ENCODE measurements at places on chromosomes 5 and 9.

GRCh38 chr9:116260531-116260930, 106.9 kb downstream of the PAPPA start:
- DNase-seq, result no peak
- no peak overlapping the region for H3K27ac ChIP-seq
- H3K4me3 ChIP-seq, result no peak overlapping the region
- H3K4me1 ChIP-seq, result no peaks in the 10 kb centered on the region
- no peaks in the 10 kb centered on the region for H3K27me3 ChIP-seq
- no peaks in the 10 kb centered on the region for H3K36me3 ChIP-seq

GRCh38 chr5:112917453-112917995, 4.5 kb downstream of the REEP5 start:
- H3K36me3 ChIP-seq, result peaks cover 20% of the 10 kb centered on the region
- H3K4me1 ChIP-seq, result peaks cover 27% of the 10 kb centered on the region
- no peaks in the 10 kb centered on the region for H3K27me3 ChIP-seq
- DNase-seq, result peak; percentile 36
- no peak overlapping the region for H3K27ac ChIP-seq
- H3K4me3 ChIP-seq, result no peak overlapping the region

- H3K4me3 ChIP-seq, result no peak overlapping the region
- H3K27me3 ChIP-seq, result no peaks in the 10 kb centered on the region
- no peak for DNase-seq
- H3K36me3 ChIP-seq, result no peaks in the 10 kb centered on the region
- no peak overlapping the region for H3K27ac ChIP-seq
Observed at GRCh38 chr9:107540164-107540561, 50.6 kb upstream of the KLF4 start.

DNA sequence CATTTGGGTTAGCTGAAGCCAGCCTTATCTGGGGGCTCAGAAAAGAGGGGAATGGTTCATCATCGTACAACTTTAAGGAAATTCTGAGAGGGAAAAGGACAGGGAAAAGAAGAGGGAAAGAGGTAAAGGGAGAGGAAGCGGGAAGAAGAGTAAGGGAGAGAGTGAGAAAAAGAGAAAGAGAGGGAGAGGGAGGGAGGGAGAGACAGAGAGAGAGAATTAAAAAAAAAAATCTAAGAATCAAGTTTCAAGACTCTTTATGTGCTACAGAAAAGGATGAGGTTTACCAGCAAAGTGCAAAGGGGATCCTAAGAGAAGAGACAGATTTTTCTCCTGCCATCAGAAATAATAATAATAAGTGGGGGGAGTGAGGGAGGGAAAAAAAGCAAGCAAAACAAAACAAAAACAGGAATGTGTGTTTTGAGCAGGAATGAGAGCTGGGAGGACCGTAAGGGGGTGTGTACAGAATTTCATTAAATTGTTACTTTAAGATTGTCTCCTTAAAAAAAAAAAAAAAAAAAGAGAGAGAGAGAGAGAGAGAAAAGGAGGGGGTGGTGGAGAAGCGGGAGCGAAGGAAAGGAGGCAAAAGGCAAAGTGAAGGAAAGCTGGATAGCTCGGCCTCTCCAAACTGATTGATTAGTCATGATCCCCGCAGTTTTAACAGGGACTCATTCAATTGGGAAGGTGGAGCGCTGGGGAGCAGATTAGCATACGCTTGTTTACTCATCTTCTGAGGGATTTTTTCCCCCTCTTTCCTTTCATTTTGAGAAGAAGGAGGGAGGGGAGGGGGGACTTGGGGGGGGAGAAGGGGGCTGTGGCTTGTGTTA, 438 bp upstream of the PAPPA start:
- peaks cover 23% of the 10 kb centered on the region for H3K27me3 ChIP-seq
- no peak overlapping the region for H3K4me3 ChIP-seq
- H3K27ac ChIP-seq, result no peak overlapping the region
- H3K36me3 ChIP-seq, result no peaks in the 10 kb centered on the region

GRCh38 chr5:142655339-142656267, 30.3 kb downstream of the FGF1 start:
- no peaks in the 10 kb centered on the region for H3K36me3 ChIP-seq
- H3K27me3 ChIP-seq, result peaks cover 2% of the 10 kb centered on the region
- no peak overlapping the region for H3K4me3 ChIP-seq
- peak; percentile 61 for DNase-seq

DNA sequence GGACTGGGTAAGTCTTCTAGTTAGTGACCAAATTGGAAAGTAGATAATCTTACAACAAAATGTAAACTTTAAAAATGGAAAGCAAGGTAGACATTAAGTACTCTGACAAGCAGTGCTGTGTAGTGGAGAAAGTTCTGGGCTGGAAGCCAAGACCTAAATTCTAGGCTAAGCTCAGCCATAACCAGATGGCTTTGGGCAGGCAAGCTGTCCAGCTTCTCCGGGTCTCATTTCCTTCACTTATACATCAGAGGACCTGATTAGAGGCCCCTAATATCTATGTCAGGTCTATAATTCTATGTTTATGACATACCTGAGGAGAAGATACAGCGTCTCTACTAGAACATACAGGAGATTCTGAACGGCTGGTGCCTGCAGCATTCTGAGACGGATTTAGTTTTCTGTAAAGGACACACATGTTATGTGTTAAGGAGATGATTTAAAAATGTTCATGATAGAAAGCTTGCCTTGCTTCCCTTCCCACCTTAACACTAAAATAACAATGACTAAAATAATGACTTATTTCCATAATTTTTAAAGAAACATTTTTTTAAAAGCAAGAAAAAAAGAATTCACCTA, 61.2 kb downstream of the ELL2 start:
- no peaks in the 10 kb centered on the region for H3K27me3 ChIP-seq
- H3K4me1 ChIP-seq, result no peaks in the 10 kb centered on the region
- peaks cover 20% of the 10 kb centered on the region for H3K36me3 ChIP-seq
- DNase-seq, result no peak
- H3K27ac ChIP-seq, result no peak overlapping the region
- H3K4me3 ChIP-seq, result no peak overlapping the region

DNA sequence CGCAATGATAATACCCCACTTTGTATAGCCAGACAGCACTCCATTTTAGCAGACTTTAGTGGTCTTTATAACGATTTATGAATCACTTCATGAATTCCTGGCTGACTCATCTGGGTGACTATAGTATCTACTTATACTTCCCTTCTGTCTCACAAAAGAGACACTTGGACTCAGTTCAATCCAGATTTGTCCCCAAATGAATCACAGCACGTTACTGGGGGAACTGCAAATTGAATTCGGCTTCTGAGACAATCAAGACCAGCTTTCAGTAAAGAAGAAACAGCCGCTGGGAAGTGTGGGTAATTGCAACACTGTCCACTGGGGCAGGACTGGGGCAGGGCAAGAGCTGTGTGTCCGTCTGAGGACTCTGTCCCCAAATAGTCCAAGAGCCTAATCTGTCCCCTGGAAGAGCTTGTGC, 337.3 kb upstream of the RFX3 start:
- no peak for DNase-seq
- H3K4me1 ChIP-seq, result no peaks in the 10 kb centered on the region
- no peak overlapping the region for H3K27ac ChIP-seq
- no peak overlapping the region for H3K4me3 ChIP-seq
- no peaks in the 10 kb centered on the region for H3K36me3 ChIP-seq

DNA sequence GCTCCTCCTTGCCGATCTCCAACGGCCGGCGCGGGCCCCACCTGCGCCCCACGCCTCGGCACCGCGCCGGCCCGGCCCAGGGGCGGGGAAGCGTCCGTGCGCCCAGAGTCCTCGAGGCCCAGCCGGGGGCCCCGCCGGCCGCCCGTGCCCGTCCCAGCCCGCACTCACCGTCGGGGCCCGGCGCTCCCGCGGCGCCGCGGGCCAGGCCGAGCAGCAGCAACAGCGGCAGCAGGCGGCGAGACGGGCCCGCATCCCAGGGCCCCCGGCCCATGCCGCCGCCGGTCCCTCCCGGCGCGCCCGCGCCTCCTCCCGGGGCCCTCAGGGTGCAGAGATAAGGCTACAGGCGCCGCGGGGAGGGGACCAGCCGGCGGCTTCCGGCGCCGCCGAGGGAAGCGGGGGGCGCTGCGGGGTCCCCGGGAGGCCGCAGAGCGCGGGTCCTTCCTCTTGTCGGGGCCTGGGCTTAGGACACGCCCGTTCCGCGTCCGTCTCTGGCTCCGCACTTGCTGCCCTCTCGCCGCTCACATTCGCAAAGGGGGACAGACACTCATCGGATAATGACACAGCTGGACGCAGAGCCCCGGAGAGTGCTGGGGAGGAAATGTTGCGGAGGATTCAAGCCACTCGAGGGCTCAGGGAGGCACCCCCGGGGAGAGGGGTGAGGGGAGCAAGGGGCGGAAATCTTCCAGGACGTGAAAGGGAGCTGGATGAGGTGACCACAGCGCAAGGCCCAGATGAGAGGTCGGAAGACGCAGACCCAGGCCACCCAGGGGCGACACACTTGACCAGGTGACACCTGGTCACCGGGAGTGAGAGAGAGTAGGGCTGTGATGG, at the start of gene SUSD1:
SUSD1 (minus strand) TSS at position 333 of the 831 bp plus-strand sequence; CDS start at position 271, 62 bp downstream.
- no peaks in the 10 kb centered on the region for H3K36me3 ChIP-seq
- DNase-seq, result peak; percentile 58
- H3K27ac ChIP-seq, result peak within 1 kb of the TSS; percentile 82
- H3K27me3 ChIP-seq, result no peaks in the 10 kb centered on the region
- peaks cover 76% of the 10 kb centered on the region for H3K4me1 ChIP-seq

DNA sequence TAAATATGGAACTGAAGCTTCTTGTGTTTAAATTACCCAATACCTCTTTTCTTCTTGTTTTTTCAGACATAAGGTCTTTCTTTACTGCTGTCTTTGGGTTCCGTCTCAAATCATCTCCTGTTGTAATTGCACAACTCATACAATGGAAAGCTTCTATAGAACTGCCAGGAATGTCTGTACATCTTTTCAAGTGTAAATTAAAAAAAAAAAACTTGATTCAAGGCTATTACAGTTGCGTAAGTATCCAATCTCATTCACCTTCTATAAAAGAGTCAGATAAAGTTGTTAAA, 243.5 kb downstream of the ICE1 start:
- H3K4me3 ChIP-seq, result no peak overlapping the region
- H3K27me3 ChIP-seq, result no peaks in the 10 kb centered on the region
- no peak for DNase-seq

DNA sequence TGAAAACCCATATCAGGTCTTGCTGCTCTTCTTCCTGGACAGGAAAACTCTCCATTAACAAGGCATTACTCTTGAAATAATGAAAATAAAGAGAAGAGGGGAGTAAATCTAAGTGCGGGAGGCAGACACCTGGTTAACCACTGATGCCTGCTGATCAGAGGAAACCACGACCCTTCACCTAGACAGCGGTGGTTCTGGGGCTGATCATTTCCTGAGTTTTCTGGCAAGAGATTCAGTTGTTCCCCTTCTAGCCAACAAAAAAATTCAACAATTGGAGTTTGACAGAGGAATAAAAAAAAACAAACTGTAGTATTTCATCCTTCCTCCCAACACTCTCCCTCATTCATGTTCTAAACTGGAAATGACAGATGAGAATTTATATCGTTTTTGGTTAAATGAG, 3.0 kb downstream of the RLN2 start:
- no peak overlapping the region for H3K27ac ChIP-seq
- H3K36me3 ChIP-seq, result no peaks in the 10 kb centered on the region
- peak; percentile 38 for DNase-seq
- no peak overlapping the region for H3K4me3 ChIP-seq

DNA sequence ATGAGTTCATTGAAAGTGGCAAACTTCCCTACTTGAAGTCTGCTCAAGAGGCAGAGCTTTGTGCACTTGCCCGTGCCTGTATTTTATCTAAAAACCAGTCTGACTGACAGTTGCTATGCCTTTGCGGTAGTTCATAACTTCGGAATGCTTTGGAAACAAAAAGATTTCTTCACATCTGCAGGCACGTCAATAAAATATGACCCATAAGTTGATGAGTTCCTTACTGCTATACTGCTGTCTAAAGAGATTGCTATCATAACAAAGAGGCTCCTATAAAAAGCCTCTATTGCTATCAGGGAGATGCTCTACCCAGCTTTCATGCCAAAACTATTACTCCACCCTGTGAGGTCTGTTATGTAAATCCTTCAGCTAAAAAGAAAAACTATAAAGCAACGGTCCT, 25.4 kb upstream of the RNF20 start:
- DNase-seq, result no peak
- H3K4me1 ChIP-seq, result no peaks in the 10 kb centered on the region
- H3K4me3 ChIP-seq, result no peak overlapping the region
- no peaks in the 10 kb centered on the region for H3K27me3 ChIP-seq
- H3K27ac ChIP-seq, result no peak overlapping the region

- no peaks in the 10 kb centered on the region for H3K36me3 ChIP-seq
- DNase-seq, result no peak
- no peaks in the 10 kb centered on the region for H3K4me1 ChIP-seq
- no peak overlapping the region for H3K27ac ChIP-seq
- H3K27me3 ChIP-seq, result no peaks in the 10 kb centered on the region
- no peak overlapping the region for H3K4me3 ChIP-seq
Observed at GRCh38 chr9:109561137-109561536, 63.0 kb upstream of the PTPN3 start.

GRCh38 chr5:133307275-133307674, 255.5 kb downstream of the HSPA4 start:
- no peak overlapping the region for H3K4me3 ChIP-seq
- H3K27ac ChIP-seq, result no peak overlapping the region
- no peaks in the 10 kb centered on the region for H3K27me3 ChIP-seq
- H3K4me1 ChIP-seq, result no peaks in the 10 kb centered on the region
- no peaks in the 10 kb centered on the region for H3K36me3 ChIP-seq
- DNase-seq, result no peak

- H3K4me3 ChIP-seq, result no peak overlapping the region
- H3K36me3 ChIP-seq, result no peaks in the 10 kb centered on the region
- H3K4me1 ChIP-seq, result no peaks in the 10 kb centered on the region
Observed at GRCh38 chr5:166746506-166746905, 1544.9 kb upstream of the WWC1 start.

DNA sequence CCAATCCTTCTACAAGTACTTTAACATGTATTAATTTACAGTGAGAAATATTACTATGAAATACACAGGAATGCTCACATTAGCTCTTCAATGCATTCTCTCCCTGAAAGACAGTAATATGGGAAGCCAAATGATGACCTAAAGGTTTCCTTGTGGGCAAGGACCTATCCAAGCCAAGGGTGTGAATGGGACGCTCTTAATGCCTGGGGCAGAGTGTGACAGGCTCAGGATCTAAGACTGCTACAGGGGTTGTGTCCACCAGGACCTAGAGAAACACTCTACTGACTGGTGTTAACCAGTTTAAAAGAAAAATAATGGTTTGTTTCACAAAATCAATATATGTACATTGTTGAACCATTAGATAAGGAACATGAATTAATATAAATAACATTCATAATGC, 158.7 kb downstream of the FGF1 start:
- no peak overlapping the region for H3K4me3 ChIP-seq
- H3K36me3 ChIP-seq, result no peaks in the 10 kb centered on the region

Measured in natural killer cell (primary cell).